T-helper 17 cell (primary cell): ENCODE measurements at places on chromosomes 6 and 20. TPM values are rescaled to one million over a fixed set of nuclear protein-coding genes. Genes with fewer than 3 reads are reported as not detected.

- H3K36me3 ChIP-seq: peaks cover 12% of the 10 kb centered on the region
- H3K27ac ChIP-seq: no peak overlapping the region
- H3K27me3 ChIP-seq: no peaks in the 10 kb centered on the region
- peaks cover 42% of the 10 kb centered on the region for H3K4me1 ChIP-seq
- H3K4me3 ChIP-seq: no peak overlapping the region
Measured at GRCh38 chr6:42786525-42786985, 4.7 kb downstream of the BICRAL start.

- no peaks in the 10 kb centered on the region for H3K27me3 ChIP-seq
- H3K4me3 ChIP-seq: no peak overlapping the region
- peak overlapping the region; percentile 27 for H3K27ac ChIP-seq
Measured at GRCh38 chr6:149024361-149024760, 277.5 kb downstream of the UST start.

DNA sequence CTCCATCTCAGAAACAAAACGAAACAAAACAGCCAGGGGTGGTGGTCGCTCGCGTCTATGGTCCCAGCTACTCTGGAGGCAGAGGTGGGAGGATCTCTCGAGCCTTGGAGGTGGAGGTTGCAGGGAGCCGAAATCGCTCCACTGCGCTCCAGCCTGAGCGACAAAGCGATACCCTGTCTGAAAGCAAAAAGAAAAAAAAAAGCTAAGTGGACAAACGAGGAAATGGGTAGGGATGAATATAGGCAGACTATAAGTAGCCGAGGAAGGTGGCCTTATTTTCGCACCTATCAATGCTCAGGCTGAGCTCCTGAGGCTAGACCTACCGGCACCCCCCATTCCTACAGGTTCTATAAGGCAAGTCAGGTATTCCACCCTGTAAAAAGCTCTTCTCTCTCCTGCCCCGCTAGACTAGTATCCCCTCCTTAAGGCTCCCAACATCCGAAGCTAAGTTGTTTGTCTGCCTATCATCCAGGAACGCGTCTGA, 650 bp upstream of the CASP8AP2 start:
- H3K36me3 ChIP-seq: peaks cover 6% of the 10 kb centered on the region
- peaks cover 23% of the 10 kb centered on the region for H3K4me1 ChIP-seq
- no peak for DNase-seq

GRIK2 gene
- total RNA-seq: not detected

TMEM30A gene
- total RNA-seq: 43.6 TPM
